Hematopoietic multipotent progenitor cell (in vitro differentiated cells): ENCODE measurements at places on chromosomes 7 and 10. TPM values are rescaled to one million over a fixed set of nuclear protein-coding genes. Genes with fewer than 3 reads are reported as not detected.

DNA sequence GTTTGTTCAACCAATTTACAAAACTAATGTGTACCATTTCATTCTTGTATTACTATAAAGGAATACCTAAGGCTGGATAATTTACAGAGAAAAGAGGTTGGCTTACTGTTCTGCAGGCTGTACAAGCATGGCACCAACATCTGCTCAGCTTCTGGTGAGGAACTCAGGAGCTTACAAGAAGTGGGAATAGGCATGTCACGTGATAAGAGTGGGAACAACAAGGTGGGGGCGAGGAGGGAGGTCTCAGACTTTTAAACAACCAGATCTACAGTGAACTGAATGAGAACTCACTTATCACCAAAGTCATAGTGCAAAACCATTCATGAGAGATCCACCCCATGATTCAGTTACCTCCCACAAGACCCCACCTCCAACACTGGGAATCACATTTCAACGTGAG lies 1178.0 kb downstream of the REEP3 start:
- DNase-seq, result no peak

- no peak for DNase-seq
Observed at GRCh38 chr10:74854610-74855009, 28.2 kb downstream of the KAT6B start.

DNA sequence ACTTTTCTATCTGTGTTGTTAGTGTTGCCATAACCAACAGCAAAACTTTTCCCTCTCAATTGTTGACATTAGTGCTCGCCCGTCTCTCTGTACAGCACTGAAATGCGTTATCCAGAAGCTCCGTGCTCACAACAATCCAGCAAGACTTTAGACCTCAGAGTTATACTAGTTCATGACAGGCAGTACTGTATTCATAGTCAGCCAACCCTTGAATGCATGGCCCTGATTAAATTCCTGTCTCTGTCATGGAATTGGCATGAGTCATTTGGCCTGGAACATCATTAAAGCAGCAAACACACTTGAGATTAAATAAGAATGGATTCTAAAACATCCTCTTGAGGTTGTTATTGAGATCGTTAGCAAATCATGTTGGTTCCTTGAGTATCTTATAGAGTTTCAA lies 405.5 kb upstream of the C7orf33 start:
- no peak for DNase-seq

GRCh38 chr10:79243181-79244067 lies 103.8 kb upstream of the PPIF start:
- no peak for DNase-seq

Gene PRF1
- total RNA-seq, result 0.81 TPM

DNA sequence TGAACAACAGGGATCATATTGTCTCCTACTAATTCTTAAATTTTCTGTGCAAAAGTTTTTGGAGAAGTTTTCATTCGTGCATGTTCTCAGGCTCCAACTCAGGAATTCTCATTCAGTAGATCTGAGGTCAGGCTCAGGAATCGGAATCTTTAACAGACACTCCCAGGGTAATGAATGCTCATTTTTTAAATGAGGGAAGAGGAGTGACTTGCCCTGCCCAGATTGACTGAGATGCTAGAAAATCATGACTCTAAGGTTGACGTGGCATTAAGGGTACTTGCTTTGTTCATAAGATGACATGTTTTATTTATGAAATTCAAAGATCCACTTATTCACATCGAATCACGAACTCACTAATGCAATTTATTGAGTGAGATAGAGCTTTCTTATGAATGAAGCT lies 196.6 kb upstream of the NPVF start:
- DNase-seq, result no peak

DNA sequence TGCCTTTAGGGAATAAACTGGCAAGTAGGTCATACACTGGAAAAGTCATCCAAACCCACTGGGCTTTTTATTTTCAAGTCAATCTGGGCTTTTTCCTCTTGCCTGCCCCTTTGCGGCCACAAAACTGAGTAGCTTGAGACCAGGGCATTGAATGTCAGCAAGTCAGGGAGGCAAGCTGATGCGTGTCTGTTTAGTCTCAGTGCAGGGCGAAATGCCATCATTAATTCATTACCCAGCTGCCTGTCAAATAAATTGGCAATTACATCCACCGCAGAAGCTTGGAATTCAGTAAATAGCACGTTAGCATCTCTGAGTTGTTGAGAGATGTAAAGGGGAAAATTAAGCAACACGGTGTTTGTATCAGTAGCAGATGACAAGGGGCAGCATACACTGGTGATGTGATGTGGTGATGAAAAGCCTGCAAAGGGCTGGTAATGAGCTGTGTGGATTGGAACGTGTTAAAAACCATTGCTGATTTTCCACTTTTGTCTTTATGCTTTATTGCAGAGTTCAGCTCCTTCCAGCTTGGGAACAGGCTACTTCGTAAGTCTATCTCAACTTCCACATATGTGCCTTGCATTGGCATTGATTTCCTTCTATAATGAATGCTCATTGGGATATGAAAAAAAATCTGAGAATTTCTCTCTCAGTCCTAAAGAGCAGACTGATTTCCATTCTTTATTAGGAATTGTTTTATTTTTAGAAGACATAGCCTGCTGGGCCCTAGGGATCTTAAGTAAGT lies 535.9 kb downstream of the AUTS2 start:
- no peak for DNase-seq

Gene TET1
- 2.4 TPM for total RNA-seq

DNA sequence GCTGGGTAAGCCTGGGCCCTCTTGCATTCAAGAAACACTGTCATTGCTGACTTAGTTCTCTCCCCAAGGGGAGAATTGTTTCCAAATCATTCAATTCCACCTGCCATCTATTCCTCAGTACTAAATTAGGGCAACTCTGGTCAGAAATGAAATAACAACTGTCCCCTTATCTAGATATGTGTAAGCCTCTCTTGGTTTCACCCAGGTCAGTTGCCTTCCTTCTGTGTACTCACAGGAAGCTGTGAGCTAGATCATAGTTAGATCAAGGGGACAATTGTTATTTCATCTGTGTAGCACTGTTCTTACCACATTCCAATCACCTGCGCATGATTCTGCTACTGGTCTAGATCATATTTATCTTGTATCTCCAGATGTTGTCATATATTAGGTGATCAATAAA lies 483.0 kb upstream of the SORCS1 start:
- no peak for DNase-seq

DNA sequence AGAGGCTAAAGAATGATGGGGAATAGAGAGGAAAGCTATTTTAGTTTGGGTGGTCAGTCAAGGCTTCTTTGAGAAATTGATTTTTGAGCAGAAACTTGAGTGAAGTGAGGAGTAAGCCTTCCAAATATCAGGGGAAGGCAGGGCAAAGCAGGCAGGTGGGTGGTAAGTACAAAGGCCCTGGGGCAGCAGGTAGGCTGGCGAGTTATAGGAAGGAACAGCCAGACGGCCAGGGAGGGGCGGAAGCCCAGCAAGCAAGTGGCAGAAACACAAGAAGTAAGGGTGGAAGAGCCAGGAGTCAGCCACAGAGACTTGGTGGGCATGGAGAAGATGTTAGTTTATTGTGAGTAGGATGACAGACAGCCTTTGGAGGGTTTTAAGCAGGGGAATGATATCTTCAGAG lies 34.9 kb downstream of the VWA2 start:
- DNase-seq, result no peak

- no peak for DNase-seq
Observed at GRCh38 chr10:33306126-33306525, 28.3 kb downstream of the NRP1 start.

DNA sequence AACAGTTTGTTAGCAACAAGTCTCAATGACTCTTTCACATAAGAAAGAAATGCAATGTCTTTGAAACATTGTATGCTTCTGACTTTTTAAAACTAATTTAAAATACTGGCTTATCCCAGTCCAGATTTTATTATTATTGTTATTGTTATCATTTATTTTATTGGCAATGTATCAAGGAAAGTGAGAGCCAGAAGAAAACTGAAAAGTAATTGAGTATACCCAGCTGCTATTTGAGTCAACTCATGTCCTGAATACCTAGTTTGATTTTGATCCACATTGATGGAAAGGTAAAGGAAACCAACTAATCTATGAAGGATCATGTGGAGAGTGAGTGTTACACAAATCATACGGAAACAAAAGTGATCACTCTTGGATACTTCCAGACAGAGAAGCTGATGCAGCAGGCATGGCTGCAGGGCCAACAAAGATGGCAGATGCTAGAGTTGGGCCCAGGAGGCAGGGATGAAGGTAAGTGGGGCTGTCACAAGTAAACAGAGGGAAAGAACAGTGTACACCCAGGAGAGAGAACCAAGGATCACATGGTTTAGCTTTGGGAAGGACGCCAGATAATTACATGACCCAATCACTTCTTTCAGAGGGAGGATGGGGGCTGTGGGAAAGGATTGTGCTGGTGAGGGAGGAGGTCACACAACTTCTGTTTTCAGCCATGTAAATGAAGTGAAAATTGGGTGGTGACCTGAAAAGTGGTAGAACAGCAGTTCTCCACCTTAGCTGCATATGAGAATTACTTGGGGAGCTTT lies 179.2 kb upstream of the NAMPT start:
- DNase-seq, result no peak
